ENCODE measurements at places on chromosomes 3 and 15. TPM values are rescaled to one million over a fixed set of nuclear protein-coding genes. Genes with fewer than 3 reads are reported as not detected.

The SPSB4 gene
- total RNA-seq: not detected

DNA sequence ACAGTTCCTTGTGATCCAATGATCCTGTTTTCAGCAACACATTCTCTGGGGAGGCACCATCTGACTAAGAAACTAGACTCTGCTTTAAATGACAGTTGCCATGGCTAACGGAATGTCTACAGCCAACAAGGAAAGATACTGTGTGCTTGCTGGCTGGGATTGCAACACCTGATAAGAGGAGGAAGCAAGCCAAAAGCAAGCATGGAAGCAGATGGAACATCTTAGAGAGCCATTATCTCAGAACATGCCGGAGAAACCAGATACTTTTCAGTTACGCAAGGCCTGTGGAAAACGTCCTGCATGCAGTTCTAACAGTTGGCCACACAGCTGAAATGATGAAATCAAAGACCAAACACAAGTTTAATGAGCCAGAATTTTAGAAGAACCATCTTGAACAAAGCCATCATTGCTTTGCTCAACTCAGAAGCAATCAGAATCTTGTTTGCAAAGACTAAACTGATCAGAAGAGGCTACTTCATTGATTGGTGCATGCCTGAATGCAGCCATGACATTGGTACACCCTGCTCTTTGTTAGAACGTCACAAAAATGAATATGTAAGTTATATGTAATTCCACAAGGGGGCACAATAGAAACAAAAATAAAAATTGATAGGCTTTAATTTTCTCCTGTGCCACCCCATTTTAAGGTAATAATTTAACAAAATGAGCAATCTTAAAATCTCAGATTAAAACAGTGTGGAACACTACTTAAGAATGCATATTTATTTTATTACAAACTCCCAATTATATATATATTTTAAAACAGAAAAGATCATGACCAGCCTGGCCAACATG is 50.8 kb downstream of the GXYLT2 start:
- H3K4me3 ChIP-seq: peak overlapping the region; percentile 24
- peak; percentile 29 for DNase-seq
- H3K4me1 ChIP-seq: peaks cover 7% of the 10 kb centered on the region
- no peaks in the 10 kb centered on the region for H3K27me3 ChIP-seq

DNA sequence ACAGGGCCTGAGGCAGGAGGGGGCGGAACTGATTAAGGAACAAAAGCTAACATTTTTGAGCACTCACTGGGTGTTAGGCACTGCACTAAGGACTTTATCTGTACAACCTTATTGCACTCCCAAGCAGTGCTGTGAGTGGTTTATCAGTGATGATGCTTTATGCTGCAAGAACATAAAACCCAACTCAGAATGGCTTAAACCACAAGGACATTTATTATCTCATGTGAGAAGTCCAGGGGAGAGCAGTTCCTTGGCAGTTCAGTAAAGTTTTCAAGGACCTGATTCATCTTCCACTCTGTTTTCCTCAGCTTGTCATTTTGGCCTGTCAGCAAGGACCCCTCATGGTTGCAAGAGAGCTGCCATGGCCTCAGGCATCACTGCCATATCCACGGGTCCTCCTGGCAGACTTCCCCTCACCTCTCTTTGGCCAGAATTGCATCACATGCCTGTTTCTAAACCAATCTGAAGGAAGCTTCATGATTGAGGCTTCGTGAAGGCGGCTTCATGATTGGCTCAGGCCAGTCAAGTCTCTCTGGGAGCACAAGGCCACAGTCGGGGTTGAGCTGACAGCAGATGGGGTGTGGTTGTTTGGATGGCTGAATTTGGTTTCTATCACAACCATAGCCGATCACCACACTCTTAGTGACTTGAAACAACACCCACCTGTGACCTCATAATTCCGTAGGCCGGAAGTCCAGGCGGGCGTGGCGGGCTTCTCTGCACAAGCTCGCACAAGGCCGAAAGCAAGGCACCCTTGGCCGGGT is 15.8 kb downstream of the EFCC1 start:
- no peaks in the 10 kb centered on the region for H3K27me3 ChIP-seq
- peaks cover 12% of the 10 kb centered on the region for H3K4me1 ChIP-seq
- H3K4me3 ChIP-seq: no peak overlapping the region

The B3GNT5 gene
- total RNA-seq: 33.6 TPM

The IL17RB gene
- total RNA-seq: not detected

The MGA gene
- 31.8 TPM for total RNA-seq

The MAGEL2 gene
- not detected for total RNA-seq

DNA sequence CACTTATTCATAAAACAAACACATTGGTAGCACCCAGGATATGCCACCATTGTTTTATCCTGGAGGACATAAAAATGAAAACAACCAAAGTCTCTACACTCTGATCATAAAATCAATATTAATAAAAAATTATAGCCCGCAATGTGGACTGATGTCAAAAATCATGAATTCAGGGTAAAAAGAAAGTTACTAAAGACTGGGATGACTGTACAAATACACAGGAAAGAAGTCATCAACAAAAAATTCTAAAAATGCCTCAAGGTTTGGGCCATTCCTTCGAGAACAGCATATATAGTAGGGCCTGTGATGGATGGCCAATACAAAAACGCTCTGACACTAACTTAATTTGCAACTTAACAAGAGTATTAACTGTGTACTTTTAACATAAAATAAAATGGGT is 76.8 kb downstream of the THBS1 start:
- 0 out of 2 replicates have a peak, but pooled peaks cover 7% of the 10 kb centered on the region for H3K4me1 ChIP-seq
- no peak for DNase-seq
- no peak overlapping the region for H3K4me3 ChIP-seq
- H3K36me3 ChIP-seq: no peaks in the 10 kb centered on the region
- no peaks in the 10 kb centered on the region for H3K27me3 ChIP-seq

DNA sequence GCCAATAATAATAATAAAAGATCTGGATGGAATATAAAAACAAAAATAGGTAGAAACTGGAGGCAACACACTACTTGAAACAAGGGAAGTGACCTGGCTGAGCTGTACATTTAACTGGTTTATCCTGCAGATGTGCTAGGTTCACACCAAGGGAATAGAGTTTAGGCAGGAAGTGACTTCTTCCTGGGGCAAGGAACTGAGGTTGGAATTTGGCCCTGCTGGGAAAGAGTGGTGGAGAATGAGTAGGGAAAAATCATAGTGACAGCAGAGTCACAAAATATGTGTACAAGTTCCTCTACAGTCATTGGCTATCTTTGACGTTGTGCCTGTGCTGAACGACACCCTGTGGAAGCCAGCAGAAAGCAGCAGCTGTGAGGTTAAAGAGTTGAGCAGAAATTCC is 44.1 kb downstream of the ARHGAP11B start:
- H3K36me3 ChIP-seq: no peaks in the 10 kb centered on the region
- no peak overlapping the region for H3K27ac ChIP-seq
- DNase-seq: no peak
- H3K27me3 ChIP-seq: no peaks in the 10 kb centered on the region
- no peaks in the 10 kb centered on the region for H3K4me1 ChIP-seq

Data from PC-9 (cell line).